ENCODE measurements at places on chromosomes 2 and 18. TPM values are rescaled to one million over a fixed set of nuclear protein-coding genes. Genes with fewer than 3 reads are reported as not detected.

DNA sequence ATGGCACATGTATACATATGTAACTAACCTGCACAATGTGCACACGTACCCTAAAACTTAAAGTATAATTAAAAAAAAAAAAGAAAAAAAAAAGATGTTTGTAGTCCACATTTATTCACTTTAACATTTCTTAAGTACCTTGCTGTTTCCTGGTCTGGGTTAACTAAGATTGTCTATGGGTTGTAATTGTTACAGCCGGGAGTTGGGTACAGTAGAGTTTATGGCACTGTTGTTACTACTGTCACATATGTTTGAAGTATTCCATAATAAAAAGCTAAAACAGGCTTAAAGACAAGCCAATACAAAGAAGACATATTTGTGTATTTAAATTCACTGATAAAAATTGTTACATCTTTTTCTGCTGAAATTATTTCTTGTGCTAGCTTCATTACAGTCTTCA lies 36.2 kb downstream of the GCC2 start:
- no peak overlapping the region for H3K4me3 ChIP-seq
- H3K27me3 ChIP-seq = no peaks in the 10 kb centered on the region
- no peak overlapping the region for H3K27ac ChIP-seq
- peaks cover 79% of the 10 kb centered on the region for H3K36me3 ChIP-seq

GRCh38 chr2:29014811-29015421 lies 33.8 kb downstream of the TOGARAM2 start:
- H3K4me3 ChIP-seq = no peak overlapping the region
- DNase-seq = no peak
- H3K4me1 ChIP-seq = peaks cover 55% of the 10 kb centered on the region
- H3K36me3 ChIP-seq = no peaks in the 10 kb centered on the region

Gene TMEM198
- total RNA-seq = 1.5 TPM

Gene AFF3
- total RNA-seq = 5.0 TPM

DNA sequence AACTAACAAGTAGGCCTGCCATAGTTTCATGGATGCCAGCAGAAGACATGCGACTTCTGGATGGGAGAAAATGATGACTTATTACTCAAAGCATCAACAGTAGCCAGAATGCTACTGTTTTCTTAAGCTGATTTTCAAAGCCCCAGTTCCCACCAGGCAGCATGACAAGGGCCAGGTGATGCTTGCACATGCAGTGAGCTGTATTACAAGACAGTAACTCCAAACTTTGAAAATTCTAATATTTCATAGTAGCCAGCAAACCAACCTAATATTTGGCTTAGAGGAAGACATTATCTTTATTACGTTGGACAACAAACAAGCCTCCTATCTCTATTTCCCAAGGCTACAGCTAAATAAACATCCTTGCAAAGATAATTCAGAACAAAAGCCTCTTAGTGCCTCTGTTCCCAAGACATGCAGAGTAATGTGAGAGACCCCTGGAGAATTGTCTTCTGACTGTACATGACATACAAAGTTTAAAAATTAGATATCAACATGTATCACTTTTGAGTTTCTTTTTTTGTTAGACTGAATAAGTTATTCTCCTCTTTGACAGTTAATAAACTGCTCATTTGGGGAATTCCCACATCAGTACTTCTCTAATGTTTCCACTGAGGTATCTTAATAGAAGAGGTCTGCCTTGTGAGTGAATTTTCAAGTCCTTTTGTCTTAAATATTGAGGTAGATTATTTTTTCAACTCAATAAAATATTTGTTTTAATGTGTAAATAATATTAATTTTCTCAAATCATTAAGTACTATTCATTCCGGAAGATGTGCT lies 367.6 kb upstream of the CWC22 start:
- DNase-seq = no peak
- H3K36me3 ChIP-seq = no peaks in the 10 kb centered on the region
- H3K4me1 ChIP-seq = peaks cover 5% of the 10 kb centered on the region

- no peaks in the 10 kb centered on the region for H3K36me3 ChIP-seq
- peak overlapping the region; percentile 52 for H3K4me3 ChIP-seq
- H3K4me1 ChIP-seq = peaks cover 32% of the 10 kb centered on the region
- no peak for DNase-seq
- peaks cover 54% of the 10 kb centered on the region for H3K27me3 ChIP-seq
Observed at GRCh38 chr2:118223992-118224894, 136.0 kb downstream of the INSIG2 start.

- H3K4me1 ChIP-seq = peaks cover 39% of the 10 kb centered on the region
- H3K36me3 ChIP-seq = no peaks in the 10 kb centered on the region
- no peak overlapping the region for H3K4me3 ChIP-seq
- no peaks in the 10 kb centered on the region for H3K27me3 ChIP-seq
- no peak for DNase-seq
Observed at GRCh38 chr2:71878626-71879508, 268.8 kb downstream of the CYP26B1 start.

GRCh38 chr18:26865557-26865956 lies at the start of gene AQP4:
Gene AQP4, minus strand, starts transcription at chr18:26865707. Its CDS starts 18 bp downstream, at chr18:26865689.
- peaks cover 12% of the 10 kb centered on the region for H3K4me1 ChIP-seq
- no peak within 1 kb of the TSS for H3K27ac ChIP-seq
- H3K36me3 ChIP-seq = no peaks in the 10 kb centered on the region
- H3K4me3 ChIP-seq = no peak within 1 kb of the TSS
- DNase-seq = no peak
- peaks cover 24% of the 10 kb centered on the region for H3K27me3 ChIP-seq

GRCh38 chr2:25497229-25497917 lies 155.6 kb upstream of the DNMT3A start:
- no peaks in the 10 kb centered on the region for H3K36me3 ChIP-seq
- no peak for DNase-seq
- H3K27me3 ChIP-seq = no peaks in the 10 kb centered on the region
- no peak overlapping the region for H3K4me3 ChIP-seq
- H3K4me1 ChIP-seq = no peaks in the 10 kb centered on the region
